ENCODE measurements at places on chromosomes 11 and 22.

DNA sequence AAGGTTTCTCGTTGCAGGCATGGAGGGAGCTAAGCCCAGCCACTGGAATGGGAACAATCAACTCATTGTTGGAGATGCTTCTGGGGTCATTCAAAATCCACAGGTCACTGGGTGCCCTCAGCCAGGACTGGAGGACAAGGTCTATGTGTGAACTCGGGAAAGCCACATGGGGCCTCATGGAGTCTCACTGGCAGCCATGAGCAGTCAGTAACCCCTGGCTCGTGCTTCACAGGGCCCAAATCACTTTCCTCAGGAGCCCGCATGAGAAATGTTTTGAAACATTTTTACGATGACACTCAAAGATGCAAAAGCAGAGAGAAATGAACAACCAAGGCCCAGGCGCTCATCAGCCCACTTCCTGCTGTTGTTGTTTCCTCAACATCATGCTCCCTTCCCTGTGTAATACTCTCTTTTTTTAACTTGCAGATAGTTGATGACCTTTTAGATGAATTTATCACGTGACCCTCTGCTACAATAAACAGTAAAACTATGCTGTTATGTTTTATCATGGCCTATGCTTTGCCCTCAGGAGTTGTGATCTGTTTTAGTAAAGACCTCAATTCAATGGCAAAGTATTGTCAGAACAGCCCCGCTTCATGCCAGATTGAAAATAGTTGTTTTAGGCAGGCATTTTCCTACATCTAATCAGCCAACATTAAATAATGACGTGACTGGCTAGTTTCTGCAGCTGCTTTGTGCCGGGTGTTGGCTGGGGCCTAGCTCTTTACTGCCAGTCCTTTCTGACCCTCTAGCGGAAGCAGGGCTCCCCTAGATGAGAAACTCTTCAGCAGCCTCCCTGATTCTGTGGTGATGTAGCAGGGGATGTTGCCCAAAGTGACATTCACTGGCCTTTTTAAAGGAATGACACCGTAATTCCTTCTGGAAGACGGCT is 39.7 kb downstream of the ADAMTS15 start:
- DNase-seq, result no peak

- DNase-seq, result no peak
These were observed 674.1 kb downstream of the OPCML start for GRCh38 chr11:132858223-132858622.

- DNase-seq, result no peak
These were observed 38.6 kb upstream of the LMO2 start for GRCh38 chr11:33930317-33931021.

DNA sequence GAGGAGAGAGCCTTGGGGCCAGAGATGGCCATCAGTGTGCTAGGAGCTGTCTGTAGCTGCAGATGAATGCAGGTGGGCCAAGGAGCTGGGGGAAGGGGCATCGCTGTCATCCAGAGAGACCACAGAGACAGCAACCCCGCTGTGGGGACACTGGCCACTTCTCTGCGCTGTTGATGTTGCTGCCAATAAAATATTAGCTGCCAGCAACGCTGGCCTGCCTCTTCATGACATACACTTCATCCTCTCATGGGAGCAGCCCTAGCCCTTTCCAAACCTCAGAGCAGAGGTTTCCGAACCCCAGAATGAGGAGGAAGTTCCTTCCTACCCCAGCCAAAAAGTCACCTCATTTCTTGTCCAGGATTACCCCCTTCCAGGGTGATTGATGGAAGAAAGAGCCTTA is 106.2 kb downstream of the PARVA start:
- no peak for DNase-seq

GRCh38 chr11:65087216-65087615 is 3.2 kb downstream of the ZFPL1 start:
- no peak for DNase-seq

DNA sequence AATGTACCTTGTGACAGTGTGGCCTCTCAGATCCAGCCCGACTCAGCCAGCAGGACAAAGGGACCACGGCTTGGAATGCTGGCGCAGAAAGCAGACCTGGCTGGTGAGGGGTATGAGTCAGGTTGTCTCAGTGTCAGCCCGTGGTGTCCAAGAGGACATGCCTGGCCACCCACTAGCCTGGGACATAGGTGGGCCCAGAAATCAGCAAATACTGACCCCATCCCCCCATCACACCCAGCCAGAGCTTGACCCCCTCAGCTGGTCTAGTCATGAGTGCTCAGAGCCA is 4.5 kb downstream of the BANF1 start:
- no peak for DNase-seq

DNA sequence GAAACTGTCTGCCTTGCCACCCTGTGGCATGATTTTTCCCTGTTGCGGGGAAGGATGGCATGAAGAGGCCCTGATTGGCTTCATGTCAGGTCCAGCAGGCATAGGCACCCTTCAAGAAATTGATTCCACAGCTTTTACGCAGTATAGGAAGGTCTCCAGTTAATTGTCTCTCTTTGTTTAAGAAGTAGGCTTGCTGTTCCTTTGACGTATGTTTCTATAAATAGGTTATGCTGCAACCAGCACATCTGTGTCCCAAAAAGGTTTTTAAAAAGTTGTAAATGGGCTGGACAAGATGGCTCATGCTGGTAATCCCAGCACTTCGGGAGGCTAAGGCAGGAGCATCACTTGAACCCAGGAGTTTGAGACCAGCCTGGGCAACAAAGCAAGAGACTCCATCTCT is 62.6 kb downstream of the CD6 start:
- no peak for DNase-seq

- no peak for DNase-seq
These were observed 108.5 kb downstream of the MICAL2 start for GRCh38 chr11:12218909-12219308.

GRCh38 chr11:125994509-125994908 is 48.7 kb downstream of the VSIG10L2 start:
- DNase-seq, result no peak

- DNase-seq, result no peak
These were observed 102.4 kb downstream of the ME3 start for GRCh38 chr11:86570020-86570419.

GRCh38 chr22:30212363-30212995 is 34.1 kb downstream of the LIF start:
- no peak for DNase-seq

GRCh38 chr22:37403267-37403960 is 23.9 kb downstream of the ELFN2 start:
- DNase-seq, result no peak

DNA sequence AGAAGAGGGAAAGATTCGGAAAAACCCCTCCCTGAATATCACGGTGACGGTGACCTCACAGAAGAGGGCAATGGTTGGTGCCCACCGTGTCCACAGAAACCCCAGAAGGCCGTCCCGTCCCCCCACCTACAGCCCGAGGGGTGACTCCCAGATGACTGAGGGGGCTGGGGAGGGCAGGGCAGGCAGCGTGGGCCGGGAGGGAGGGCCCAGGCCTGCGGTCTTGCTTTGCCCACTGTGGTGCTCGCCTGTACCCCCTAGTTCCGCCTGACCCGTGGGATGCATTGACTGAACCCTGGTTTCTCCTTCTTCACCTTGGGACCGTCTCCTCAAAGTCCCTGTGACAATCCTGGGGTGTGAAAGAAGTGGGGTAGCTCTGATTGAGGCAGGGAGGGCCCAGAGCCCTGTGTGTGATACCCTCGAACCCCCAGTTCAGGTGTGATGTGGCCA is 526.7 kb downstream of the BRD1 start:
- no peak for DNase-seq

DNA sequence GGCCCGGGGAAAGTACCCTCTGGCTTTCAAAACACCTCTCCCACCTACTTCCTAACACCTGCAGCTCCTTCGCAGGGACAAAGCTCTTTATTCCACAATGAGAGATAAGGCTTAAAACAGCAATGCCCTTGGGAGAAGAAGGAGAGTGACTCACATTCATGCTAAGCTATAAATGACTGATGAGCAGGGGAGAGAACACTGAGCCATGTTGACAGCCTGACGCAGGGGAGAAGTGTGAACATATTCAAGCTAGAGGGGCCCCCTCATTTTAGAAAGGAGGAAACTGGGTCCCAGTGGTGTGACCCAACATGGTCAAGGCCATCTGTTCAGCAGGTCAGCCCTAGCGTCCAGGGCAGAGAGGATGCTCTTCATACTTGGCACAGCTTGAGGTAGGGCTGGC is 171.8 kb downstream of the DSCAML1 start:
- no peak for DNase-seq

- DNase-seq, result no peak
These were observed 68.9 kb upstream of the POU2AF2 start for GRCh38 chr11:111176603-111177002.

DNA sequence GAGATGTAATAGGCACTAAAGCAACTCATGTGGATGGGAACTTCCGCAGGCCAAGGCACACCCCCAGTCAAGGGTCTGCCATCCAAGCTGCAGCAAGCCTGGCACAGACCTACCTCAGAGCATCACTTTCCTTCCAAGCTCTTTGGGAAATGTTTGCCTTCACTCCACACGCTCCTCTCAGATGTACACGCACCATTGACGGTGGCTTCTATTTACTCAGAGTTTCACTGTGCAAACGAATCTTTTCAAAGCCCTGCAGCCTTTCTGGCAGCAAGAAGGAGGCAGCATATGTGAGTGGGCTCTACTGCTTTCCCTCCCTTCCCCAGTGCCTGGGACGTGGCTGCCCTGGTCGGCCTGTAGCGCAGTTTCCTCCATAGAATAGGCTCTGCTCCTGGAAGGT is 60.9 kb upstream of the USP47 start:
- DNase-seq, result no peak

DNA sequence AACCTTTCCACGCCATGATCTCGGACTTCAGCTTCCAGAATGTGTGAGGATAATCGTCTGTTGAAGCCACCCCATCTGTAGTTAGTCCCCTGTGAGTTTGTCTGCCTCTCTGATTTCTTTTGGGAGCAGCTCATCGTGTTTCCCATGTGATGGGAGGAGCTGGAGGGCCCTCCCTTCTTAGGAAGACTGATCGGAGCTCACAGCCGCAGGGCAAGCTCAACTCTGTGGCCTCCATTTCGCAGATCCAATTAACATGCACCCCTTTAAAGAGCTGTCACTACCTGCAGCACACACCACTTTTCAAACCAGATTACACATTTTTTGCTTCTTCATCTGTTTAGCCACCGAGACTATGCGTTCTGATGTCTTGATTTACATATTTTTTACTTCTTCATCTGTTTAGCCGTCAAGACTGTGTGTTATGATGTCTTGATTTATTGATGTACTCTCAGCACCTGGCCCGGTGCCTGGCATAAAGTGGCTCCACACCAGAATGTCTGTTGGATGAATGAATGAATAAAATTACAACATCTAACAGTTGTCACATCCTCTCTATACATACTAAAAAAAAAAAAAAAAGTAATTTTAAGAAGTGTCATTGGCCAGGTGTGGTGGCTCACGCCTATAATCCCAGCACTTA is 14.9 kb upstream of the PPFIA1 start:
- DNase-seq, result no peak

DNA sequence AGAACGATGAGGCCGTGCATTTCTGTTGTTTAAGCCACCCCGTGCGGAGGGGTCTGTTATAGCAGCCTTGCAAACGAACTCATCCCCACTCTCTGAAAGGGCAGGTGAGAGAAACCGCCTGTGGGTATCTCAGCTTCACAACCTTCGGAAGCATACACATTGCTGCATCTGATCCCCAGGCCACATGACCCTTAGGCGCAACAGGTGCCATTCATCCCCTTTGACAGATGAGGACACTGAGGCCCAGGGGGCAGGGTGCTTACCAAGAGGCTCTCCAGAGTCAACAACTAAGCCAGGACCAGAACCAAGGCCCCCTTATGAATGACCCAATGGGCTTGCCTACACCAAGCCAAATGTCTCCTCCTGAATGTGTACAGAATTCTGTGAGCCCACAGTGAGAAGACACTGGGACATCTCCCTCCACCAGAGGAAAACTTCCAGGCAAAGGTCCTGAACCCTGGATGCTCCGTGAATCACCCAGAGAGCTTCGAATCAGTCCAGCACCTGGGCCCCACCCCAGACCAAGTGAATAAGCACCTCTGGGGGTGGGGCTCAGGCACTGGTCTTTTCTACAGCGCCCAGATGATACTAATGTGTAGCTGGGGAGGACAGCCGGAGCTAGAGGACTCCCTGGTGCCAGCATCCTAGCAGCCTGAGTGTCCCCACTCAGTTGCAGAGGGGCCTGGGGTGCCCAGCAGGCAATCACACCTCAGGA is 83.2 kb downstream of the BUD13 start:
- no peak for DNase-seq

DNA sequence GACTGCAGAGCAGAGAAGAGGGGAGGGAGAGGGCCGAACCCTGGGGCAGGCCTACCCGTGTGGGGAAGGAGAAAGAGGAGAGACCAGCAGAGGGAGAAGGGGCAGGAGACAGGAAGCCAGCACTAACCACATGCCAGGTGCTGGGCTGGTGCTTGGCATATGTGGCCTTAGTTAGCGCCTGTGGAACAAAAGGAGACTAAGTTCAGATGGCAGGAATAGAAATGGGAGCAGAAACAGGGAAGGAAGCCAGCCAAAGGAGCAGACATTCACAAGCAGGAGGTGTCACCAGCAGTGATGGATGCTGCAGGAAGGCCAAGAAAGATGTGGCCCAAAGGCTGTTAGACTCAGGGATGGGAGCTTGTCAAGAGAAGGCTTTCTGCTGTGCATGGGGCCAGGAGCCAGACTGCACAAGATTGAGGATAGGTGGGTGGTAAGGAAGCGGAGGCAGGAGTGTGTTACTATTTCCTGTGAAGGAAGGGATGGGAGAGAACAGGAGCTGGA is 26.7 kb downstream of the TREH start:
- no peak for DNase-seq

- DNase-seq, result no peak
These were observed 89.7 kb upstream of the SHANK2 start for GRCh38 chr11:71342116-71342515.

All from hematopoietic multipotent progenitor cell treated with erythropoietin and hydrocortisone succinate and interleukin-3 and kit ligand, for 15 days (in vitro differentiated cells).